ENCODE measurements at places on chromosomes 7 and 10.

DNA sequence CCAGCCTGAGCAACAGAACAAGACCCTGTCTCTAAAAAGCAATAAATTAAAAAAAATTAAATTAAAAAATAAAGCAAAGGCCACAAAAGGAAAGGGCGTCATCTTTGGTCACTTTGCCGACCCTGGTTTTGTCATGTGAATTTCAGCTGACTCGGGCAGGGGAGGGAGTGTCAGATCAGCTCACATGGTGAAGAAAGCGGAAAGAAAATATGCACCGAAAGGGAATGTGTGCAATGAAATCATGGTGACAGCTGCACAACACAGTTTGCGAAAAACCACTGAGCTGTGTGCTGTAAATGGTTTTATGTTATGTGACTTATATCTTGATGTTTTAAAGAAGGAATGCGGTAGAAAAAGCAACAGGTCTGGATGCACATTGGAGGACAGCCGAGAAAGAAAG is 39.8 kb downstream of the RCC1L start:
- no peak for DNase-seq

GRCh38 chr7:157712666-157713235 is 375.9 kb downstream of the DNAJB6 start:
- DNase-seq = no peak

DNA sequence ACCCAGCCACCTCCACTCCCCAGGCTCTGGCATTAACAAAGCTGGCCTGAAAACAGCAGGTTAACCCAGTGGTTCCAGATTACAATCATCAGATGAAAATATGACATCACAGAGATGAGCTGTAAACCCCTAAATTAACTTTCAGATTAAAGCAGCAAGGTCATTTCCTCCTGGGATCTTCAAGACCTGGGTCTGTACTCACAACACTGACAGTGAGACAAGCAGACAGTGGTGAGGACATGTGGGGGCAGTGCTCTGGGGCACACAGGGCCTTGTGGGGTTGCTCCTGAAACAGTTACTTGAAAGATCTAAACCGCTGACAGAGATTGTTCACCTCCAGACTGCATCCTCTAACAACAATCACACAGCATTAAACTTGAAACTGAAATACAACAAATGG is 134.1 kb downstream of the ZNF438 start:
- DNase-seq = no peak

- DNase-seq = no peak
Observed at GRCh38 chr10:91198781-91199180, 21.7 kb upstream of the PCGF5 start.

- DNase-seq = no peak
Observed at GRCh38 chr7:137990251-137990941, 11.5 kb downstream of the CREB3L2 start.

DNA sequence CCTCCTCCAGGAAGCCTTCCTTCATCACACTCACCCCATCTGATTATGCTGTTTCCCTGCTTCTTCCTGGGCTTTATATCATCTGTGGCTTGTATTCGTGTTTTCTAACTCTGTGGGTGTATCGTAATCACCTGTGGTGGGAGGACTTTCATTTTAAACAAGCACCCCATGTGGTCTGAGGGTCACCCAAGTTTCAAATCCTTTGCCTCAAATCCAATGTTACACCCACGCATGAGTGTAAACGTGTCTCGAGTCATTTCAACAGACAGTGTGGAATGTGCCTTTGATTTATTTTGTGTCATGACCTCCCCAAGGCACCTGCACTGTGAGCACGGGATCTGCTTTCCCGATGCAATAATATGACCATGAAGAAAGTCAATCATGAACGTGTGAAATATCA is 17.5 kb upstream of the LYZL2 start:
- DNase-seq = no peak

DNA sequence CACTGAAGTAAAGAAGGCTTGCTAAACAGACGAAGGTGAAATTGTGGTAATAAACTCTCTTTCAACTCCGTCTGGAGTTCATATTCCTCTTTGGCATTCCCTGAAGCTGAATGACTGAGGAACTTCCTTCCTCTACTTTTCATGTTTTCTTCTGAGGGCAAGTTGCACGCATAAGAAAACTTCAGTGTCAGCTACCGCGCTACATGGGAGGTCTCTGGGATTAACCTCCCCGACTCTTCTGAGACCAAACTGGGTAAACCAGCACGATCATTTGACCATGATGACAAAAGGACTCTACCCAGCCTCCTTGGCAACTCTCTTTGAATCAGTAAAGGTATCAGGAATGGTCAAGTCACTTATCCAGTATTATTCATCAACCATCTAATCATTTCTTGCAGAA is 44.7 kb downstream of the RHOBTB1 start:
- no peak for DNase-seq

- DNase-seq = no peak
Observed at GRCh38 chr7:134828361-134828760, 48.9 kb downstream of the CALD1 start.

Data from activated gamma-delta T cell treated with Interleukin-2 at 50 U/mL for 16 hours (primary cell).